ENCODE measurements at places on chromosomes 4 and X. TPM values are rescaled to one million over a fixed set of nuclear protein-coding genes. Genes with fewer than 3 reads are reported as not detected.

MAGEB4 gene
- polyA plus RNA-seq = not detected

GLRB gene
- 222 TPM for polyA plus RNA-seq

TMSB15C gene
- polyA plus RNA-seq = not detected

HSD17B13 gene
- polyA plus RNA-seq = 0.31 TPM

S100G gene
- polyA plus RNA-seq = not detected

KIT gene
- 1.5 TPM for polyA plus RNA-seq

NIPAL1 gene
- polyA plus RNA-seq = 0.50 TPM

PLP1 gene
- 43.0 TPM for polyA plus RNA-seq

DKC1 gene
- 14.1 TPM for polyA plus RNA-seq

FRMPD4 gene
- 24.9 TPM for polyA plus RNA-seq

RGN gene
- 21.0 TPM for polyA plus RNA-seq

CT45A8 gene
- polyA plus RNA-seq = not detected

SUPT20HL2 gene
- polyA plus RNA-seq = not detected

ANXA3 gene
- polyA plus RNA-seq = 1.5 TPM

USP11 gene
- polyA plus RNA-seq = 57.6 TPM

TLR1 gene
- 0.32 TPM for polyA plus RNA-seq

TRIML2 gene
- not detected for polyA plus RNA-seq

CLNK gene
- polyA plus RNA-seq = not detected

TMSB15A gene
- polyA plus RNA-seq = not detected

PCSK1N gene
- polyA plus RNA-seq = 25.7 TPM

FAM120C gene
- 10.7 TPM for polyA plus RNA-seq

SPACA5 gene
- polyA plus RNA-seq = not detected

FOXO4 gene
- polyA plus RNA-seq = not detected

TLR10 gene
- polyA plus RNA-seq = 0.27 TPM

CT83 gene
- polyA plus RNA-seq = not detected

BEX4 gene
- polyA plus RNA-seq = 356 TPM

FAM156A gene
- 16.2 TPM for polyA plus RNA-seq

IL1RAPL1 gene
- polyA plus RNA-seq = 27.3 TPM

P2RY8 gene
- polyA plus RNA-seq = not detected

NUP62CL gene
- polyA plus RNA-seq = 3.8 TPM

BST1 gene
- polyA plus RNA-seq = not detected

TEC gene
- polyA plus RNA-seq = 0.06 TPM

NLRP2B gene
- not detected for polyA plus RNA-seq

KIAA1210 gene
- not detected for polyA plus RNA-seq

ZBTB33 gene
- 10.4 TPM for polyA plus RNA-seq

MAOA gene
- polyA plus RNA-seq = 0.92 TPM

BANK1 gene
- polyA plus RNA-seq = 0.89 TPM

MAGT1 gene
- 5.5 TPM for polyA plus RNA-seq

ADH1A gene
- polyA plus RNA-seq = not detected

FGFBP1 gene
- not detected for polyA plus RNA-seq

DCAF4L1 gene
- 0.04 TPM for polyA plus RNA-seq

FRMPD3 gene
- 0.53 TPM for polyA plus RNA-seq

XG gene
- polyA plus RNA-seq = not detected

MID2 gene
- 5.4 TPM for polyA plus RNA-seq

EGFL6 gene
- polyA plus RNA-seq = not detected

NKRF gene
- 17.0 TPM for polyA plus RNA-seq

NPY1R gene
- 20.3 TPM for polyA plus RNA-seq

SORCS2 gene
- 5.2 TPM for polyA plus RNA-seq

SHOX gene
- not detected for polyA plus RNA-seq

MPP1 gene
- 37.5 TPM for polyA plus RNA-seq

AKAP4 gene
- polyA plus RNA-seq = not detected

DCHS2 gene
- 1.9 TPM for polyA plus RNA-seq

AREG gene
- polyA plus RNA-seq = 1.8 TPM

AMTN gene
- not detected for polyA plus RNA-seq

AKAP14 gene
- polyA plus RNA-seq = 0.51 TPM

PAGE1 gene
- not detected for polyA plus RNA-seq

COL4A5 gene
- polyA plus RNA-seq = 0.77 TPM

SRPX gene
- polyA plus RNA-seq = 33.6 TPM

TRMT10A gene
- polyA plus RNA-seq = 22.0 TPM

Measured in Purkinje cell (primary cell).